ENCODE measurements at places on chromosomes 1 and 21.

- DNase-seq: no peak
Measured at GRCh38 chr1:53769780-53770179, 30.8 kb upstream of the GLIS1 start.

GRCh38 chr1:25439287-25439686 lies 8.6 kb downstream of the MACO1 start:
- no peak for DNase-seq

DNA sequence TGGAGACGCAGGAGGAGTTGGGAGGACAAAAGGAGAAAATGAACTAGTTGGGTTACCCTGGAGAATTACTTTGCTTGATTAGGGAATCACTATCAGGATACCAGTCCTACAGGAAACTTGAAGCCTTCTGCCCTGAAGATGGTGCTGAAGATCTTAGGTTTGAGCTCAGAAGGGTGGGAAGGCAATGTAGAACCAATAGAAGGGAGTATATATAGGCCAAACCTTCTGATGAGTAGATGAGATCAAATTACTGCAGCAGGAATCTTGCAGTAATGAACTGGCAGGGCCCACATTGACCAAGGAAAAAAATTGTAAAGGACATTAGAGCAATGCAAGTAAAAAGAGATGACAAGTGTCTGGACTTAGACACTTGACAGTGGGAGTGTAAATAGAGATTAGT lies 116.3 kb upstream of the CACYBP start:
- DNase-seq: no peak

GRCh38 chr1:191970116-191970515 lies 188.1 kb upstream of the RGS18 start:
- DNase-seq: no peak

DNA sequence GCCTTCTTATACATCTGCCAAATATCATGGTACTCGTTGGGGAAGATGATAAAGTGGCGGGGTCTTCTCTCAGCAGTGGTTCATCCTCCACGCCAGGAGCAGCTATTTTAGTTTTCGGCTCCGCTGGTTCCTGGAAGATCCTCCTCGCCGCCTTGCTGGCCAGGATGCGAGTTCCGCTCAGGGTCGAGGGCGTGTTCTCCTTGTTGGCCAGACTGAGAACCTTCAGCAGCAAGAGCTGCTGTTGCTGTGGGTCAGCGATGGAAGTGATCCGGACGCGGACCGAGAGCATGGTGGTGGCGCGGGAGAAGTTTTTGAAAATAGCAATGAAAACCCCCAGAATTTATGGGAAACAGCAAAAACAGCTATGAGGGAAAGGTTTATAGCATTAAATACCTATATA lies 11.4 kb upstream of the CFAP126 start:
- no peak for DNase-seq
